ENCODE measurements at places on chromosomes 5 and 9.
A peak's percentile ranks its signal among the peaks of the same experiment; 100 is the strongest.

GRCh38 chr9:85895685-85896084 is 45.3 kb upstream of the NAA35 start:
- DNase-seq, result no peak

DNA sequence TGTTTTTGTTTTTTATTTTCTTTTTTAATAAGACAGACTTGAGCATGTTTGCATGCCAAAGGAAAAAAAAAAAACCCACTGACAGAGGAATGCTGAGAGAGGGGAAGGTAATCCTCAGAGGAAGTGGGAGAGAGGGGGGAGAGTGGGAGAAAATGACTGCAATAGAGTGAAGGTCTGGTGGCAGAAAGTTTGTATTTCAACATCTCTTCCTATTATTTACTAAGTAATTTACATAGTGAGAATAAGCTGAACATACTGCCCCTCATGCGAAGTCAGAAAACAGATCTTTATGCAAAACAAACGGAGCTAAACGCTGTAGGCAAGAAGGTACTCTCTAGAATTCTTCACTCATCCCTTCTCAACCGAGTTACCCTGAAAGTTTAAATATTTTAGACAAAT is 45.0 kb downstream of the ELL2 start:
- no peak for DNase-seq

GRCh38 chr5:79837761-79838551 is 148.3 kb downstream of the CMYA5 start:
- no peak for DNase-seq

- no peak for DNase-seq
Observed at GRCh38 chr5:112906637-112907036, 15.4 kb downstream of the REEP5 start.

DNA sequence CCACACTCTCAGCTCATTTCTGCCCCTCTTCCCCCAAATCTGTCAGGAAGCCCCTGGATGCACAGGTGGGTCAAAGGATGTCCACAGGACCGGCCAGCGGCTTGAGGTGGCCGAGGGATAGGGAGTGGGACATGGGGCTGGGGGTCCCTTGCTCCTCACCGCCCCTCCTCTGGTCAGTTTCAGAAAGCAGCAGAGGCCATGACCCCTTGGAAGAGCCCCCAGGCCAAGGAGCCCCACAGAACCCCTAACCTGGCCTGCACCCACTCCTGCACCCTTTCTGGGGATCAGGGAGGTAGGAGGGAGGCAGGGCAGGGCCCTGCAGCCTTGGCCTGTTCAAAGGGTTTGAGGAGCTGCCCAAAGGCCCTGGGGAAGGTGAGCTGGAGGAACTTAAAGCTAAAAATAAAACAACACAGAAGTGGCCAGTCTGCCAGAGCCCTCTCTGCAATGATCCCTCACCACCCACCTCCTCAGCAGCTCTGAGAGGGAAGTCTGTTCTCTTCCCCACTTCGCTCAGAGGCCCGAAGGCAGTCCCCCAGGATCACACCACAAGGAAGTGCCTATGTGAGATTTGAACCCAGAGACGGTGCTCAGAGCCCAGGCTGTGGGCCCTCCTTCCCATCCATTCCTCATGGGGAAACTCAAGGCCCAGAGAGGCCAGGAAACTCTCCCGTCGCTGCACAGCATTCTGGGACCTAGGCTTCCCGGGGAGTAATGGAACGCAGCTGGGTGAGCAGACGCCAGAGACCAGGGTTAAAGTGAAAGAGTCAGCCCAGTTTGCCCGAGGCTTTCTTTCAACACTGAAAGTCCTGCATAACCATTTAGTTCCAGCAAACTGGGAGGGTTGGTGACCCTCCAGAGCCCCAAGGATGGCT is 910 bp downstream of the ENG start:
- DNase-seq, result no peak

- DNase-seq, result no peak
Observed at GRCh38 chr5:1889321-1890065, 6.8 kb upstream of the IRX4 start.

DNA sequence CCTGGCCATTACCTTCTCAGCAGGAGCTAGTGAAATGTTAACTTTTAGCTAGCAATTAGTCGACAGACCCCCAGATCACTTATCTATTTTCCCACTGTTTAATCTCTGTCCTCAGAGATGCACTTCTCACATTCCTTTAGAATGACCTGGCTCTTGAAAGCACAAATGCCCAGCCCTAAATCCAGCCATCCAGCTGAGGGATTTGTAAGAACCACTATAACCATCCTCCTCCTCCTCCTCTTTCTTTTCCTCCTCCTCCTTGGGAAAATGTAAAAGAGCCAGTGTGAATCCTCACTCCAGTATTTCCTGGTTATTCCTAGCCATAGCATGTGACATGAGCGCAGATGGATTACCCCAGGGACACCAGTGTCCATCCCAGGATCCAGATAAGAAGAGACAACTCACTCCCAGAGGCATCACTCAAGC is 124.3 kb downstream of the ENC1 start:
- DNase-seq, result no peak

- DNase-seq, result no peak
Observed at GRCh38 chr5:165333623-165334022, 1828.2 kb downstream of the MAT2B start.

- DNase-seq, result no peak
Observed at GRCh38 chr9:98290411-98290810, 35.0 kb upstream of the TBC1D2 start.

- no peak for DNase-seq
Observed at GRCh38 chr5:142874540-142874939, 104.4 kb downstream of the ARHGAP26 start.

- DNase-seq, result no peak
Observed at GRCh38 chr5:81164476-81164875, 68.6 kb upstream of the CKMT2 start.

DNA sequence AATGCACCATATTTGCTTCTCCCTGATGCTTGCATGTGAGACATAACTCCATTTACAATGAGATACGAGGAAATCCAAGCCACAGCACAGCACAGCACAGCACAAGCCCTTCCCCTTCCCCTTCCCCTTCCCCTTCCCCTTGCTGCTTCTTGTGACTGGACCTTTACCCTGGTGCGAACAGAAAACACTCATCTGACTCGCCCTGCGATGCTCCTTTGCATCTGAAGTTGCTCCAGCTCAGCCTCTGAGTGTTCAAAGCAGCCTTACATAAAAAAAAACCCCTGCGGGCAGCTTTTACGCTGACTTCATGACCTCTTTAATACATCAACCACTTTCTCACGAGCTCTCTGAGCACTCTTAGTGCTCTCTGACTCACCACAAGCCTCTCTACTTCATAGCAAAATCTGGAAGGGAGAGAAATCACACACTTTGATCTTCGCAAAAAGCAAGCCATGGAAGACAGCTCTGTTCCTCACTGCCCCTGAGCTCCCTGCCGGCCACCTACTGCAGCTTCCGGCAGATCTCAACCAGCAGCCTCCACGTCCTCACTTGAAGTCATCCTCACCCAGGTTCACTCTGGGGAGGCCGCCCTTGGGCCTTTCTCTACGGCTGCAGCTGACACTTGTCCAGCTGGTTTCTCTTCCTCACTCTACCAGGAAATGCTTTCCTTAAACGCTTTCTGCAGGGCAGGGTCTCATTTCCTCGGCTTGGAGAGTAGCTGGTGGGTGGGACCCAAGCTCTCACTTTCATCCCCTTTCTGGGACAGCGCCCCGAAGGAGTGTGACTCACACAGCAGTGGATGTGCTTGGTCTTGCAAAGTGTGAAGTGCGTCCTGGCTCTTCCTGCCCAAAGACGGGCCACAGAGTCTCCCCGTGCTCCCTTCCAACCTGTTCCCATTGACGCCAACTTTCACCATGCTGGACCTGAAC is 5.3 kb downstream of the SLC34A1 start:
- DNase-seq, result peak; percentile 11

DNA sequence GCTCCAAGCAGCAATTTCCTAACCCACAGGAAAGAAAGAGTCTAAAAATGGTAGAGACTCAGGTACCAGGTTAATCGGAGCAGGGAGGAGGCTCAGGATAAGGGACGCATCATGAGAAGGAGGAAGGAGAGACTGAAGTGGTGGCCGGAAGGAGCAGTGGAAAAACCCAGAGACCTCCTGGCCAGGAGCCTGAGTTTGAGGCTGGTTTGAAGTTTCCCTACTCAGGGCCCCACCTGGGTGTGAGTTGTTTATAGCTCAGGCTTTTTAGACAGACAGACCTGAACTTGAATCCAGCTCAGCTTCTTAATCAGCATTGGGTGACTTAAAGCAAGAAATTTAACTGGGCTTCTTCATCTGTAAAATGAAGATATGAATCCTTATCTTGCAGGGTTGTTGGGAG is 11.9 kb upstream of the AQP7 start:
- DNase-seq, result no peak

GRCh38 chr5:33260098-33260497 is 180.7 kb upstream of the TARS1 start:
- DNase-seq, result no peak

- DNase-seq, result no peak
Observed at GRCh38 chr5:128328446-128328845, 209.6 kb downstream of the FBN2 start.

GRCh38 chr5:141349917-141350619 is at the start of gene PCDHGB1:
TSS of gene PCDHGB1 (plus strand) at chr5:141350099. CDS start at chr5:141350261, 162 bp downstream.
- peak; percentile 82 for DNase-seq

- no peak for DNase-seq
Observed at GRCh38 chr5:149646564-149646963, 65.3 kb downstream of the ARHGEF37 start.

- no peak for DNase-seq
Observed at GRCh38 chr5:37477426-37477825, 98.3 kb downstream of the WDR70 start.

GRCh38 chr5:135341016-135341666 is 57.9 kb downstream of the MACROH2A1 start:
- no peak for DNase-seq

- peak; percentile 72 for DNase-seq
Observed at GRCh38 chr9:95753762-95754465, 121.6 kb upstream of the ERCC6L2 start.

DNA sequence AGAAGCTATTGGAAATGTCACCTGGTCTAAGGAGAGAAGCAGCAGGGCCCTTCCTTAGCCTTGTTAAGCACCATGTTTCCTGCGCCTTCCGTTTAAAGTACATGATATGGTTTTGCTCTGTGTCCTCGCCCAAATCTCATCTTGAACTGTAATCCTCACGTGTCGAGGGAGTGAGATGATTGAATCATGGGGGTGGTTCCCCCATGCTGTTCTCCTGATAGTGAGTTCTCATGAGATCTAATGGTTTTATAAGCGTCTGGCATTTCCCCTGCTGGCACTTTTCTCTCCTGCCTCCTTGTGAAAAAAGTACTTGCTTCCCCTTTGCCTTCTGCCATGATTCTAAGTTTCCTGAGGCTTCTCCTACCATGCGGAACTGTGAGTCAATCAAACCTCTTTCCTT is 49.7 kb downstream of the PRDM6 start:
- DNase-seq, result no peak

DNA sequence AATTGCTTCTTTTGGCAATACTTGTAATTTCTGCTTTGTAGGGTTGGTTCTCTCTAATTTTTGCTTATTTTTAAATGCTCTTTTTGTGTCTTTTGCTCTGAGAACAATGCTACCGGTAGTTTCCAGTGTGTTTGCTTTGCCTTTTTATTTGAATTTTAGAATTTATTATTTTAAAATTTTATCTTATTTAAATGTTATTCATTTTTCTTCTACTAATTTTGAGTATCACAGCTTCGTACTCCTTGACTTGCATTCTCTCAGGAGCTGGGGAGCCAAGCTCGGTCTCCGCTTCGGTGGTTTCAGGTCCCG is 45.9 kb downstream of the ANXA2R start:
- no peak for DNase-seq

DNA sequence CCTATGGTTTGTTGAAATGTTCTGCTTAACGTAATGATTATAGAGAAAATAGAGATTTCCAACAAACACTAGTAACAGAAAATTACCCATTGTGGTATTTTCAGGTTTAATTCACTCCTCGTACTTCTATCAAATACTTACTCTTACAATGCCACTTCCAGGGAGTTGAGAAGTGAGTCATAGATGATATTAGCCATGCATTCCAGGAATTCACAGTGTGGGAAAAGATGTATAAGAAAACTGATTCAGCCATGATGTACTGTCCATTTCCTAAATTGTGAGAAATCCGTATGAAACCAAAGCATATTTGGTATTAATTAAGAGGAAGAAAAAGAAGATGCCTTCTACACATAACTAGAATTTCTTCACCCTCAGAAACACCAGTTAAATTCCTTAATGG is 1854.6 kb upstream of the WWC1 start:
- no peak for DNase-seq

DNA sequence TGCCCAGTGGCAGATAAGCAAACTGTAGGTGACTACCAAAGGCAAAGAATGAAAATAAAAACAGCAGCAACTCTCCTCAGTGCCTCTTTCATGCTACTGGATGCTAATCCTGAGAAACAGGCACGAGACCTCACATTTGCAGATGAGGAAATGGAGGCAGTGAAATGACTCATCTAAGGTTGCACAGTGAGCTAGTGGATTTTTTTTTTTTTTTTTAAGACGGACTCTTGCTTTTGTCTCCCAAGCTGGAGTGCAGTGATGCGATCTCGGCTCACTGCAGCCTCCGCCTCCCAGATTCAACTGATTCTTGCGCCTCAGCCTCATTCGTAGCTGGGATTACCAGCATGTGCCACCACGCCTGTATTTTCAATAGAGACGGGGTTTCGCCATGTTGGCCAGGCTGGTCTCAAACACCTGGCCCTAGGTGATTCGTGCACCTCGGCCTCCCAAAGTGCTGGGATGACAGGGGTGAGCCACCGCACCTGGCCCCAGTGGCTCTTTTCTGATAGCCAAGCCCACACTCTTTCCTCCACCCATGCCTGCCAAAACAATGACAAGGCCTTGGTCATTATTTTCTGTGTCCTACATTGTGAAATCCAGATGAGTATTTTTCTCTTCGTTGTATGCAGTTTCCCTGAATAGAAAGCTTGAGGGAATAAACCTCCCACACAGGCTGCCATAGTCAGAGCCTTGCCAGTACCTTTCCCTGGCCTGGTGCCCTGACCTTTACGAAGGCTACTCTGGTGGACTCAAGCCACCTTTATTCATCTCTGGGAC is 19.2 kb downstream of the DOCK2 start:
- DNase-seq, result no peak

DNA sequence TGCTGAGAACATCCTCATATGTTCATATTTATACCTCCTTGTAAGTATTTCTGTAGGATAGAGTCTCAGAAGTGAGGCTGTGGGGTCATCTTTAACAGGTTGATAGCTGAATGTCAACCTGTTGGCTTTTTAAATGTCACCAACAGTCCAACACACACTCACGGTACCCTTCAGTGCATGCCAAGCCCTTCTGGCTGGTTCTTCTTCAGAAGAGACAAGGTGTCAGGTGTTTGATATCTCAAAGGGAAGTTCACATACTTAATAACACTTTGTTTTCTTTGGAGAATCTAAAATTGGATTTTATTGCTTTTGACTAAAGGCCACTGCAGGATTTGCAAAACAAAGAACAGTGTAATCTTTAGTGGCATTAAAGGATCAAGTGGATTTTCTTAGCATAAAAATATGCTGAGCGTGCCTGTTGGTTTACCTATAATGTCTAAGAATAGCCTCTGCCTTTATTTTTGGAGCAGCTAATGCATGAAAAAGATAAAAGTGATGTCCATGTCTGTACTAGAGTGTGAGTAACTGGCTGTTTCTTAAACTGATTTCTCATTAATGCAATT is 58.2 kb downstream of the RGS3 start:
- DNase-seq, result no peak

GRCh38 chr5:110115503-110115902 is 425.8 kb downstream of the MAN2A1 start:
- DNase-seq, result no peak

GRCh38 chr5:110965773-110966581 is 105.5 kb upstream of the TSLP start:
- DNase-seq, result no peak

- no peak for DNase-seq
Observed at GRCh38 chr5:145989428-145989827, 53.0 kb downstream of the SH3RF2 start.

Data from OCI-M1 (cell line).